ENCODE measurements at places on chromosomes 11 and 22. TPM values are rescaled to one million over a fixed set of nuclear protein-coding genes. Genes with fewer than 3 reads are reported as not detected.

CCDC188 gene
- 1.1 TPM for total RNA-seq

RTN3 gene
- total RNA-seq = 46.1 TPM

SUSD2 gene
- 0.82 TPM for total RNA-seq

MICAL2 gene
- 16.9 TPM for total RNA-seq

CHST1 gene
- total RNA-seq = 5.6 TPM

SLC22A6 gene
- total RNA-seq = not detected

OR5D16 gene
- not detected for total RNA-seq

OR5AN1 gene
- not detected for total RNA-seq

INS gene
- total RNA-seq = not detected

OR56A1 gene
- total RNA-seq = under 0.01 TPM

HBD gene
- not detected for total RNA-seq

GPHA2 gene
- not detected for total RNA-seq

USP2 gene
- total RNA-seq = 39.2 TPM

LRRC4C gene
- total RNA-seq = 4.7 TPM

SGSM1 gene
- 1.2 TPM for total RNA-seq

SF1 gene
- total RNA-seq = 121 TPM

STK33 gene
- 8.2 TPM for total RNA-seq

ALKBH3 gene
- 27.3 TPM for total RNA-seq

SYCE3 gene
- not detected for total RNA-seq

DBX1 gene
- 2.3 TPM for total RNA-seq

CTSW gene
- total RNA-seq = 0.82 TPM

SMTNL1 gene
- 107 TPM for total RNA-seq

SFI1 gene
- 25.4 TPM for total RNA-seq

UBQLNL gene
- total RNA-seq = 0.10 TPM
